ENCODE measurements at places on chromosomes 12 and 14.

GRCh38 chr14:83638748-83639504 lies 1891.0 kb upstream of the FLRT2 start:
- no peak for DNase-seq

DNA sequence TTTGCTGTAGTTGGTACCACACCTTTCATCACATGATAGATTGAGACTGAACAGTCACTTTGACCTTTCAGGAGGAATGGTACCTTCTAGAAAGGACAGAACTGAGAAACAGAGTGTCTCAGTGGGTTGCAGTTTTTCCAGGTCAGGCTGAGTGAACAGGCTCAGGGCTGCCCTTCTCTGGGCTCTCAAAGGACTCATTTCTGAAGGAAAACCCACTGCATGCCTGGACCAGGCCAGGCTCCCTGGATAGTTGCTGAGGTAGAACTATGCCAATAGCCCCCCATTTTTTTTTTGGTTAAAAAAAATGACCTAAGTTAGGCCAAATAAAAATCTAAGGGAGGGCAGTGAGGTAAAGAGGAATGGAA lies 148.1 kb upstream of the EGLN3 start:
- DNase-seq = no peak

DNA sequence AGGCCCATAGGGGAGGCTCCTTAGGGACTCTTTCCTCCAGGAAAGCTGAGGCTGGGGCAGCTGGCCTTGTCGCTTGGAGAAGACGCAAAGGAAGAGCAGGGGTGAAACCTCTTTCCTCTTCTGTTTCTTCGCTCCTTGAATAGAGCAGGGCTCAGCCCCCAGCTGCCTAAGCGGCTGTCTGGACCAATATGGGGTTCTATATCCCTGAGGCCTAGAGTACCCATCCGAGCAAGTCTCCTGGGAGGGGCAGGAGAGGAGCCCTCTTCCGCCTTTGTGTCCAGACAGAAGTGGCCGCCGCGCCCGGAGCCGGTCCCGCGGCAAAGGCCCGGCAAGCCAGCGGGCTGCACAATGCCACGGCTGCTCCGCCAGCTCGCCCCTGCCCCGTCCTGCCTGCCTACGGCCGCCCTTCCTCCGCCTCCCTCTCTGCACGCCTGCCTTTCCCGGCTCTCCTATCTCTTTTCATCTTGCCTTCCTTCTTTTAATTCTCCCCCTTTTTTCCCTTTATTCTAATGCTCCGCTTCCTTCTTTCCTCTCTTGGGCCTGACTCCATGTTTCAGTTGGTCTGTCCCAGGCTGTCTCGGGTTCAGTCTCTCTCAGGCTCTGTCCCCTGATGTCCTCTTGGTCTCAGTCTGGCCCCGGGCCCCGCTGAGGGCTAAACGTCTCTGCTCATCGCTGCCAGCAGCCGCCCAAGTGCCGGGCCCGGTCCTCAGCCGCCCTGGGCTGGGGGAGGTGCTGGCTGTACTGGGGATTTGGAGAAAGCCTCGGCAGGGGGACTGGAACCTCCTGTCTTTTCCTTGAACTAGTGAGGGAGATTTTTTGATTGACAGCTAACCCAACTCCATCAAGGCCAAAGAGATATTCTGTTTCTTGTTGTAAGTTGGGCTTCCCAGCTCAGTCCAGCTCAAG lies 2.5 kb upstream of the HOXC9 start:
- DNase-seq = no peak

- peak; percentile 45 for DNase-seq
These were observed 846.7 kb downstream of the TMEM121 start for GRCh38 chr14:106372870-106373652.

- no peak for DNase-seq
These were observed 940.2 kb downstream of the GALC start for GRCh38 chr14:87052646-87053225.

DNA sequence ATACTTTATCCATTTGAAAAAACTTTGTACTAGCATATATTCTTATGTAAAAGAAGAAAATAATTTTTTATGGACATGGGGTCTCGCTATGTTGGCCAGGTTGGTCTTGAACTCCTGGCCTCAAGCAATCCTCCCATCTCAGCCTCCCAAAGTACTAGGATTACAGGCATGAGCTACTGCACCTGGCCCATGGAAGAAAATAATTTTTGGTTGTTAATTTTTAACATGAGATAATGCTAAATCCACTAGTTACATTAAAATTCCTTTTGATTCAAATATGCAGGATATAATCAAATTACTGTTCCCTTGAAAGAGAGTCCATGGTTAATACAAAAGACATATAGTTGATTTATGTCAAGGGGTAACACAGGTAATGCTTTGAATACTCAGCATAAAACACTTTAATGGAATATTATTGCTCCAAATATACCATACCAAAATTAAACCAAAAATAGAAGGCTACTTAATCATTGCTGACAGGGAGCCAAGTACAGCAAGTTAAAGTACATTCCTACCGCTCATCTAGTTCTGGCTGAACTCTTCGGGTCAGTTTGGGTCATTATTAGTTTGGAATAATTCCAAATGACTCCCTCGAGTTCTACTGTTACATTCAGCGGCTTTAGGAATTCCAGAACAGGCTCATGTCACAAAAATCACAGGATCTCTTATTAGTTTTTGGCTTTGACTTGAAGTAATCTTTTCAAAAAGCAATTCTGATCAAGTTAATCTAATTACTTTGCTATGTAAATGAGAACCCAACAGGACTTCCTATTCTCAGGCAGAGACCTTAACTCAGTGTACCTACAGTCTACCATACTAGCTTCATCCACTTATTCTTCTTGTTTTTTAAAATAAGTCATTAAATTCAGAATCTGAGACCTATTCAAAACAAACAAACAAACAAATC lies 6.1 kb downstream of the SOS2 start:
- no peak for DNase-seq

GRCh38 chr14:35988972-35989690 lies 163.0 kb downstream of the BRMS1L start:
- DNase-seq = no peak

GRCh38 chr12:8773461-8773860 lies 49.0 kb upstream of the A2ML1 start:
- DNase-seq = no peak

DNA sequence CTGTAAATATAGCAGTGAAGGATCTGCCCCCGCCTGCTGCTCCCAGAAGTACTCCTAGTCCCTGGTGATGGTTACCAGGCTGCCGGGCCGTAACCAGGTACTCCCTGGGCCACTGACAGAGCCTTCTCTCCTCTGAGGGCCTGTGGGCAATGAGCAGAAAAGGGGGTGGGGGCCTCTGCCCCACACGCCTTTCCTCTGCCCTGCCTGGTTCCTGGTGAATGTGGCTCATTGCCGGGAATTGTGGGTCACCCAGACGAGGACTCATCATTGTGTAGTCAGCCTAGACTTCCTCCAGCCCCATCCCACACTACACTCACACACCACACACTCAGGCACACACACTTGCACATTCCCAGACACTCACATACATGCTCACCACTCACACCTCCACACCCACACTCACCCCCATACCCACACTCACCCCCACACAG lies 35.7 kb upstream of the ACTN1 start:
- DNase-seq = no peak

GRCh38 chr12:50690925-50691324 lies 73.0 kb upstream of the ATF1 start:
- no peak for DNase-seq

DNA sequence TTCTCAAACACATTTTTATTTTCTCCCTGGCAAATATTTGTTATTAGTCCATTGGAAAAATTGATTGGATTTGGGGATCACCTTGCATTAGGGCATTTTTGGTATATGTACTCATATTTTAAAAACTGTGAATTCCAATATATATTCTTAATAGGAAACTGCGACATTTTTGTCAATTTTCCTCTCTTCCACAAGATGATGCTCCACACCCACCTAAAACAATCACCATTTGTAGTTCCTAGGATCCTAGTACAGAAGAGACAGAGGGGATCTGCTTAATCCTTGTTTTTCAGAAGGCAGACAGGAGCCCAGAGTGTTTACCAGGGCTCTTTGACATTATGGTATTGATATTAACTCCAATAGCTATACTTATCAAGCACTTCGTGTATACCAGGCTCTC lies 22.8 kb upstream of the OASL start:
- DNase-seq = no peak

DNA sequence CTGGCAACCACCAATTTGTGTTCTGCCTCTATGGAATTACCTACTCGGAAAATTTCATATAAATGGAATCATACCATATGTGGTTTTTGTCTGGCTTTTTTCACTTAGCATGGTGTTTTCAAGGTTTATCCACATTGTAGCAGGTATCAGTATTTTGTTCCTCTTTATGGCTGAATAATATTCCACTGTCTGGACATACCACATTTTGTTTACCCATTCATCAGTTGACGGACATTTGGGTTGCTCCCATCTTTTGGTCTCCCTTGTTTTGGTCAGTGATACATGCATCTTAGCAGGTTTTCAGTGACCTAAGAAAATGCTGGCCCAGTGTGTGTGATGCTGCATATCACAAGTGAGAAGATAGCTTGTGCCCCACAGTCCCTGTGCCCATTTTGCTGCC lies 21.2 kb downstream of the CALM1 start:
- DNase-seq = no peak

GRCh38 chr12:116538682-116539305 lies 20.4 kb upstream of the MAP1LC3B2 start:
- DNase-seq = no peak

DNA sequence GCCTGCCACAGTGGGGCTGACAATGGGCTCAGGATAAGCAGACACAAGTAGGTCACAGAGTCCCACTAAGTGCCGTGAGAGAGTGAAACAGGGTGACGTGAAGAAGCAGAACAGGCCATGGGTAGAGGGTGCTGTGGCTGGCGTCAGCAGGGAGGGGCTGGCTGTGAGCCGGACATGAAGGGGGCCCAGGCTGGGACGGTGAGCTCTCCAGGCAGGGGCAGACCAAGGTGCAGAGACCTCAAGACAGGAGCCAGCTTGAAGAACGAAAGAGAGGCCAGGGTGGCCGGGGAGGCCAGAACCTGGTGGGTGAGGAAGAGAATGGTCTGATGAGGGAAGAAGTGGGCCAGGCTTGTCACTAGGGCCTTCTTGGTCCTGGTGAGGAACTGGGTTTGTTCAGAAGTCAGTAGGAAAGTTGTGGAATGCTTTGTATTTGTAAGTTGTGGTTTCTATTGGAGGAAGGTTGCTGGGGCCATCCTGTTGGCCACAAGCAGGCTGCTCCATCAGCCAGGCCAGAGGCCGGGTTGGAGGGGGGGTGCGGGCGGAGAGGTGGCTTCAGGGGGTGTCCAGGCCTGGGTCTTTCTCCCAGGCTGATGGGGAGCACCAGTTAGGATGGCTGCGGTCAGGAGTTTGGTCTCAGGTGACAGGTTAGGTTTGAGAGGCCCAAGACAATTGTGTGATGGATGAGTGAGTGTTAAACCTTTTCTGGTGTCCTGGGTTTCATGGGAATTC lies 21.4 kb upstream of the MLXIP start:
- DNase-seq = no peak

- DNase-seq = no peak
These were observed 86.8 kb upstream of the EIF5 start for GRCh38 chr14:103247169-103247606.

- no peak for DNase-seq
These were observed 46.4 kb upstream of the SYT10 start for GRCh38 chr12:33486058-33486457.

All from stimulated activated CD8-positive, alpha-beta memory T cell treated with anti-CD3 and anti-CD28 coated beads, Interleukin-15, amount 100 ng/mL, for 24 hours (primary cell).